Stimulated activated CD8-positive, alpha-beta memory T cell treated with anti-CD3 and anti-CD28 coated beads, Interleukin-2, amount 100 ng/mL, for 1 hour (primary cell): ENCODE measurements at places on chromosomes 6 and 20.

GRCh38 chr6:1486387-1486786 lies 97.0 kb downstream of the FOXF2 start:
- DNase-seq: no peak

DNA sequence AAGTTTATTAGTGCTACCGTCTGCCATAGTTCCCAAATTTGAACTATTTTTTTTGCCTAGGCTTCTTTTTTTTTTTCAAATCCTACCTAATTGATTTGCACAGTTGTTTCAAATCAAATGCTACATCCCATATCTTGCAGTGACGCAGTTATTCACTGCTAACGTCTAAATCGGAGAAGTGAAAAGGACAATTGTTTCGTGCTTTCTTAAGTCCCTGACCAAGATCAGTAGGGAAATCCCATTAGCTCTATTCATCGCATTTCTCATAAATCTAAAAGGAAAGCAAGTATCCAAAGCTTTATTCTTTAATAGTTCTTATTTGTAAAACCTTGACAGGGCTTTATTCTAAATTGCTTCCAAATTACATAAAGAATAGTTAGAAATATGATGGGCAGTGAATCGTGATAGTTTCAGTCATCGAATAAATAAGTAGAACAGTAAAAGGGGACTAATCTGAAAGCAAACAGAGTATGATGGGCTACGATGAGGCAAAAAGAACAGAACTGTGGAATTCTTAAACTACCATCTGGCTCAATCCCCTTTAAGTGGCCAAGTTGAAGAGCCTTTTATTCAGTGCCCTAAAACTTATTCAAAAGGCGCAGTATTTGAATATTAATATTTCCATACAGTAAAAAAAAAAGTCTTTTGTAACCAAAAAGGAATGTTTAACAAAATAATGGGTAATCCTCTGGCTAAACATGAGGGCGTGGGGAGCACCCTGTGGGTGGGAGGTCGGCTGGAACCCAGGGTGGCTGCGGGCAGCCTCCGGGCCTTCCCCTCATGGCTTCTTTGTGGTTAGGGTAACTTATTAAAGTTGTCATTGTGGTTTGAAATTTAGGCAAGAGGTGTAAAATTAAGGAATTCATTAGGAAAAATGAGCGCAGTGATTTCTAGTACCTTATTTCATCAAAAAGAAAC lies 3.0 kb upstream of the ARID1B start:
- no peak for DNase-seq

GRCh38 chr6:115750946-115751345 lies 309.7 kb downstream of the FRK start:
- no peak for DNase-seq

- DNase-seq: no peak
These were observed 408.9 kb downstream of the CDKAL1 start for GRCh38 chr6:20943040-20943627.

DNA sequence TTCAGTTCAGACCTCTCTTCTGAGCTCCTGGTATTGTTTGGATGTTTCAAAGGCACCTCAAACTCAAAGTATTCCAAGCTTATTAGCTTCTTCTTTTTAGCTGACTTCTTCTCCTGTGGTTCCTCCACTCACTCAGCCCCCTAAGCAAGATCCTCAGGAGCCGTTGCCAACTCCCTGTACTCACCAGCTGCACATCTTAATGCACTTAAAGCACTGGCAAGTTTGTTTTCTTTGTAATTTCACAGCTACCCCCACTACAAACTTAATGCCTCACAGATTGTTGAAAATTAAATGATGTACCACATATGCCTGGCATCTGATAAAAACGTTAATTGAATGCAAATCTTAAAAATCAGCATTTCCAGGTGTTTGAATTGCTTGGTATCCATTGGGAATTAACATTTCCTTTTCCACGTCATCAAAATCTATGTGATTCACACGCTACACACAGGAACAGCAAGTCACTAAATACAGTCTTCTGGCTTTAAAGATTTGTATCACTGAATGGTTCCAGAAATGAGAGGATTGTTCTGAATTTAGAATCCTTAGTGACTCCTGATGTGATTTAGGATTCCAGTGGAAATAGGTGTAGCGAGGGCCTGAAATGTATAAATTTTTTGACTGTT lies 24.5 kb downstream of the CALHM6 start:
- no peak for DNase-seq

- no peak for DNase-seq
These were observed 3.2 kb upstream of the CHD6 start for GRCh38 chr20:41621421-41621820.

- DNase-seq: no peak
These were observed 9.0 kb downstream of the RIN2 start for GRCh38 chr20:19767070-19767469.

DNA sequence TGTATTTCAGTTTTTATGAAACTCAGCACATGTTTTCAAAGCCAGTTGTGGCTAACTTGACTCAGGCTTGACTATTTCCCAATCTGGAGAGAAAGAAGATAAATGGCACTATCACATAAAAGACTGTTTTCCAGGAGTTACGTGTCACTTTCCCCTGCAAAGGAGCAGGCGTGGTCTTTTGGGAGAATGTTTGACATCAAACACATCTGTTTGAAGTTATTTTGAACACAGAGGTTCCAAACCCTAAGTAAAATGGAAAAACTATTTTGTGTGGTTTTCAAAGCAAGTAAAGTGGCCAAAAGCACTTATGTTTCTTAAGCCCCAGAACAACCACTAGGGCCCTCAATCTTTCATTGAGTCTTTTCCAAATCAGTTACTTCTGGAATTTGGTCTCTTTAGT lies 89.7 kb downstream of the FOXF2 start:
- DNase-seq: no peak

- DNase-seq: no peak
These were observed 192.6 kb upstream of the CITED2 start for GRCh38 chr6:139567095-139567494.

- DNase-seq: no peak
These were observed 11.2 kb downstream of the SLC24A3 start for GRCh38 chr20:19223640-19224039.
